Fibroblast of the aortic adventitia (primary cell): ENCODE measurements at places on chromosomes 1 and 21.

DNA sequence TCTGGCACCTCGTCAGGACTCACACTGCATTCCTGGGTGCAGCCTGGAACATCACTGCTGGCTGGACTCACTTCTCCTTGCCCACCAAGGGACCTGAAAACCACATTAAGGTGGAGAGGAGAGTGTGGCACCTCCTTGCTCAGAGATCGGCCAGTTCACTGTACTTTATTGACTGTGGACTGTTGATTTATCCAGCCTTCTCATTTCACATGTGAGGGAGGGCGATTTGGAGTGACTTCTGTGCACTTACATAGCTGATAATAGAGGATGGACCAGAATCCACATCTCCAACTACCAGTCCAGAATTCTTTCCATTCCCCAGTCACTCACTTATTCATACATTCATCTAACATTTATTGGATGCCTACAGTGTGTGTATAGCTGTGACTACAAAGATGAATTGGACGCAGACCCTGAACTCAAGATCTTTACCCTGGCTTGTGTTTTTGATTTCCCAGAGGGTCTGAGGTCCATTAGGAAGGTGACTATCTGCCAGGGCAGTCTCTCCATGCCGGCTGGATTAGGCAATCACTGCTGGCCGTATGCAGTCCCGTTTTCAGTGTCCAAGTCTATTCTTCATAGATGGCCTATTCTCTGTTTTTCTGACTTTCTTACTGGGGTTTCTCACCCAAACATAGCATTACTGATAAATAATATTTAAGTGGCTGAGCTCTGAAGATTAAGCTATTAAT is 233.5 kb upstream of the SGIP1 start:
- peak; percentile 51 for DNase-seq

DNA sequence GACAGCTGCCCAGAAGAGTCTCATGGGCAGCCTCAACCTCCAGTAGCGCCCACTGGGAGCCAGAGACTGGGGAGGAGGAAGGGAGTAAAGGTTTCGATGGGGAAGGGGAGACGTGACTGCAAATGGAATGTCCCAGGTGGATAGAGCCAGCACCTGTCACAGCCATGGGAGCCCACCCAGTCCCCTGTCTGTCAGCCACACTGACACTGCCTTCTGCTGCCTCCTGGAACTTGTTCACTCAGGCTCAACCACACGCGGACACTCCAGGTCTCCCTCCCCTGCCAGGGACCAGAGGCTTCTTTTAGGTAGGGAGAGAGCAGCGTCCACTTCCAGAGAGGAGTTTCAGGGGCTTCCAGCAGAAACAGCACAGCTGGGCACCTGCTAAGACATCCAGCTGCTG is 346.3 kb downstream of the NPHP4 start:
- DNase-seq, result no peak

GRCh38 chr1:96498744-96499340 is 222.7 kb upstream of the PTBP2 start:
- no peak for DNase-seq

- peak; percentile 73 for DNase-seq
Observed at GRCh38 chr1:183137782-183138181, 48.3 kb upstream of the LAMC2 start.

- peak; percentile 22 for DNase-seq
Observed at GRCh38 chr1:211741788-211742187, 66.4 kb upstream of the NEK2 start.

GRCh38 chr21:43835050-43835449 is 30.0 kb upstream of the AGPAT3 start:
- no peak for DNase-seq

DNA sequence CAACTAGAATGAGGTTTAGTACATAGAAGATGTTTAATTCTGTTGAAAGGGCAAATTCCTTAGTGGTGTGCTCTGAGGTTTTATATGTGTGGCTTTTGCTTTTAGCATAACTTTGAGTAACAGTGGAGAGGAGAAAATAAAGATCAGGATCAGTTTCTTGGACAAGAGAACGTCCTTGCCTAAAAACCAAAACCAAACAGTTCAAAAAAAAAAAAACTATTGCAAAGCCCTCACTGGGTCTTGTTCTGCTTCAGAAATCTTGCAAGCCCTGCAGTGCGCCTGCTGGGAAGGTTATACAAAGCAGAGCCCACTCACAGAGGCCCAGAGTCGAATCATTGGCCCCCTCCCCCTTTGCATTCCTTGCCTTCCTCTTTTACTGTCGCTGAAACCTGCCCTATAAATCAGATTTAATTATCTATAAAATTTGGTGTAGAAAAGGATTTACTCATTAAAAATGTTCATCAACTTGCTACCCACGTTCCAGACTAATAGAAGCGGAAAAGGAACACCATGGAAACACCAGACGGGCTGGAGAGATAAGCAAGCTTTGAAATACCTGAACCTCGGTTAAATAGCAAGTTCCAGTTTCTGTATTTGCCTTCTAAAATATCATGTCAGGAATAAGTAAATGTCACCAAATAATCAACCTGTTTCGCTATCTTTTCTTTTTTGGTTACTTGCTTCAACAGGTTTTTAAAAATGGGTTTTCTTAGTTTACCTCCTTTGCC is 201.6 kb upstream of the PTBP2 start:
- DNase-seq, result no peak

DNA sequence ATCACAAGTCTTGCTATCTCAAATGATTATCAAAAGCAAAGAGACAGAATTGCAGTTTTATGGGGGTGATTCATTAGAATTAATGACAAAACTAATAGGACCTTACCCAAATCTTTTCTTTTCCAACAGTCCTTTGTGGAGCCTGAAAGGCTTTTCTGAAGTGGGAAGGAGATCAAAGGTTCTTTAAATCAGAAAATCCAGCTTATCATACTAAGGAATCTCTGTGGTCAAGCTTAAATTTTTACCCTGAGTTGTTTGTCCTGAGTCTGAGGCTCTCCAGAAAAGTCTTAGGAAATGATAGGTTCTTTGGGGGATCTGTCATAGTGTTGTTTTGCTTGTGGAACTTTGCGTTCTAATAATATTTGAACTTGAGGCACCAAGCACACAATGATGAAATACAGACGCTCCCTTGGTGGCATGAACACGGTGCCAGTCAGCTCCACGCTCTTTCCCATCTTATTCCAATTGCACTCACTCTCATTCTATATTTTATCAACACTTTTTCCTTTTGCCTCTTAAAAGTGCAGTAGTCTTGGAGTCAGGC is 38.0 kb upstream of the COL24A1 start:
- peak; percentile 16 for DNase-seq

DNA sequence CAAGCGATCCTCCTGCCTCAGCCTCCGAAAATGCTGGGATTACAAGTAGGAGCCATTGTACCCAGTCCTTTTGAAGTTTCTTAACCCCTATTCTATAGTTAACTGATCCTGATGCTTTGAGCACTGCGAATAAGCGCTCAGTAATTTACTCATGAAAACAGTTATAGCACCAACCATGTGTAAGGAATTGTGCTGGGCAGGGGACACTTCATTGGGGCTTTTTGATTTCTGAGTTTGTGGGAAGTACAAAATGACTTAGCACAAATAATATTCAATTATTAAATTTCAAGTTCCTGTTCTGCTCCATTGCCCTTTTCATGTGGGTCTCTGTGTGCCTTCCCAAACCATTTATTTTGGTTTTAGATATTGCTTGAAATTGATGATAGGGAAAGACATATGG is 6.2 kb upstream of the HIPK1 start:
- DNase-seq, result no peak

GRCh38 chr1:98661544-98662355 is at the start of gene SNX7:
SNX7 (plus strand) TSS chr1:98661721; CDS start chr1:98661732, 11 bp downstream.
- DNase-seq, result peak; percentile 66

GRCh38 chr1:231384696-231385415 is 37.2 kb downstream of the EGLN1 start:
- DNase-seq, result no peak

DNA sequence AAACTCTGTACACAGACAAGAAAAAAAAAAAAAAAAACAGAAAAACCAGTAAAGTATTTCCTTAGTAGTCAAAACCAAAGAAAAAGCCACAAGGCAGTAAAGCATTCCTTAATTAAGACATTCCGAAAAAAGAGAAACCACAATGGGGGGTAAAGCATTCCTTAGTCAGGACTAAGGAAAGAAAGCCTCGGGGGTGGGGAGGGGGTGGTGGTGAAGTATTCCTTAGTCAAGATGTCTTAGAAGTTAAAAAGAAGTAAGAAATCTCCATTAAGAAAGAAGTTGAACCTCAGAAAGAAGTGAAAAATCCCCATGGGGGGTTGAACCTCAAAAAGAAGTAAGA is 28.2 kb upstream of the FMO1 start:
- DNase-seq, result peak; percentile 81

GRCh38 chr1:31661856-31662255 is 17.2 kb upstream of the PEF1 start:
- DNase-seq, result no peak

DNA sequence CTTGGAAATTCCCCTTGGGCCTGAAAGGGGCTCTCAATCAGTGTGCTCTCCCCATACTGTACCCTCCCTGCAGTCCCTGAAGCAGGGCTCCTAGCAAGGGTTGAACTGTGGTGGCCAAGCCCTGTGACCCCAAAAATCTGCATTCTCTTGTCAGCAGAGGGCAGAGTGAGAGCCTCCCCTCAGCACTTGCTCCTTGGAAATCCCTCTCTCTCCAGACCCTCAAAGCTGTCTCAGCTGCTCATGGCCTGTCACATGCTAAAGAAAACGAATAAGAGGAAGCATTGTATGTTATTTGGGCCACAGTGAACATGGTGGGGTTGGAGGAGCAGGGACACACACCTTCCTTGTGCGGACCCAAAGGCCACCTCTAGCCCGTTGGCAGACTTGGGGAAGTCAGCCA is 47.2 kb upstream of the SYNC start:
- DNase-seq, result no peak

- DNase-seq, result peak; percentile 31
Observed at GRCh38 chr1:221494670-221495069, 247.2 kb downstream of the DUSP10 start.

- DNase-seq, result no peak
Observed at GRCh38 chr1:9726905-9727595, 75.5 kb downstream of the PIK3CD start.

DNA sequence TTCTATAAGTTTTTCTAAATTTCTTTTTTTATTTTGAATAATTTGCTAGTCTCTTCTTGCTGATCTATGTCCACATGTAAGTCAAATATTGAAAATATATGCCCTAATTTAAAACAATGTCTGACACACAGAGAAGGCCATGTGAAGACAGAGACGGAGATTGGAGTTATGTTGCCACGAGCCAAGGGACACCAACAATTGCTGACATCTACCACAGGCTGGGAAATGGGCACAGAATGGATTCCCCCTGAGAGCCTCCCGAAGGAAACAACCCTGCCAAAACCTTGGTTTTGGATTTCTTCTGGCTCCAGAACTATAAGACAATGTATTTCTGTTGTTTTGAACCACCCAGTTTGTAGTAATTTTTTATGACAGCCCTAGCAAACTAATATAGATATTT is 485.0 kb upstream of the ZRANB2 start:
- no peak for DNase-seq

DNA sequence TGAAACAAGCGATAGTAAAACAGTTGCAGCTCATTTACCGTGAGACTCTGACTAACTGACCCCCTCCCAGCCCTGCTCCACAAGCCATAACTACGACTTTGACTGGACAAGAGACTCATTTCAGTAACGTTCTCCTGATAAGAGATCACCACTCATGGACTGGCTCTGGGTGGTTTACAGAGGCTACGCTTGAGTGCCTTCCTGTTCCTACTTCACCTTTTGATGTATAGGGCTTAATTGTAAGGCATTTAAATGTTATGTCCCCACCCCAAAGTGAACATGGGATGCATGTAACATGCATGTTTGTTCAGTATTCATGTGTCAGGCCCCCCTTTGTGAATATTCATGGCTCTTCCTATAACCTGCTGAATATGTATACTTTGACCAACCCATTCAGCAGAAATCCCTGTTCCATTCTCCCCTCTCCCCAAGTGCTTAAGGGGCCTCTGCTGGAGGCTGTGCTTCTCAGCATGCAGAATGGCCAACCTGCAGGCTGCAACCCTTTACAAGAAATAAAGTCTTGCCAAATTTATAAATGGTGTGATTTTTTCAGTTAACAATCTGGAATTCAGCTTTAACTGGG is 50.7 kb upstream of the SPOCD1 start:
- no peak for DNase-seq

DNA sequence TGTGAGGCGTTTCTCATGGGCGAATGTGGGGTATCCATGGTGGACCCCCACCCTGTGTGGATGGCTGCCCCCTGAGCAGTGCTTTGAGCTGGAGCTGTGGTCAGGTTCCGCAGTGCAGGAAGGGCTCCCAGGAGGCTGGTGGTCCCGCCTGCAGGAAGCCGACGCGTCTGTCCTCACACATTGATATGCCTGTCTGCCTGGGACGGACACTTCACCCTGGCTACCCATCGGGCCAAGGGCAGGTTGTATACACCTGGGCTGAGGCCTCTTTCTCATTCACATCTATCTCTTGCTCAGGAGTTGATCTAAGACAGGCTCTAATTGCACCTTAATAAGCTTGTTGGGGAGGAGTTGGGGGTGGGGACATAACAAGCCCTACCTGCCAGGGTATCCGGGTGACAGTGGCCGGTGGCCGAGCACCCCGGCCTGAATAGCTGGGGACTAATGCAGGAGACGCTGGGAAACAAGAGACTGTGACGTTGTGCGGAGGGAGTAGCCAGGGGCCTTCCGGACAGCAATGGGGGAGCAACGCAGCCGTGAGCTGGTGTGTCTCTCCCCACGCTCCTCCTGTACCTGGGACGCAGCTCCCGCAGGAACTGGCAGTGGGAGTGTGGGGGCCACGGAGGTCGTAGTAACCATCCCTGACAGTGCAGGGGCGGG is 21.7 kb downstream of the PDXK start:
- no peak for DNase-seq

- DNase-seq, result no peak
Observed at GRCh38 chr1:162456323-162456722, 41.3 kb upstream of the UHMK1 start.
